ENCODE measurements at places on chromosomes 3 and 15.

- DNase-seq: peak; percentile 88
Observed at GRCh38 chr3:187745201-187746058, at the start of gene BCL6. TSS of gene BCL6 (minus strand) at chr3:187745468. CDS start at chr3:187733693, 11,775 bp downstream.

DNA sequence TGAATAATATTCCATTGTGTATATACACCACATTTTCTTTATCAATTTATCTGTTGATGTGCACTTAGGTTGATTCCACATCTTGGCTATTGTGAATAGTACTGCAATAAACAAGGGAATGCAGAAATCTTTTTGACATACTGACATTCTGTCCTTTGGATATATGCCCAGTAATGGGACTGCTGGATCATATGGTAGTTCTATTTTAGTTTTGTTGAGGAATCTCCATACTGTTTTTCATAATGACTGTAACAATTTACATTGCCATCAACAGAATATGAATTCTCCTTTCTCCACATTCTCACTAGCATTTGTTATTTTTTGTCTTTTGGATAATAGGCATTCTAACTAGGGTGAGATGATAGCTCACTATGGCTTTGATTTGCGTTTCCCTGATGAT is 174.7 kb downstream of the IGSF11 start:
- no peak for DNase-seq

DNA sequence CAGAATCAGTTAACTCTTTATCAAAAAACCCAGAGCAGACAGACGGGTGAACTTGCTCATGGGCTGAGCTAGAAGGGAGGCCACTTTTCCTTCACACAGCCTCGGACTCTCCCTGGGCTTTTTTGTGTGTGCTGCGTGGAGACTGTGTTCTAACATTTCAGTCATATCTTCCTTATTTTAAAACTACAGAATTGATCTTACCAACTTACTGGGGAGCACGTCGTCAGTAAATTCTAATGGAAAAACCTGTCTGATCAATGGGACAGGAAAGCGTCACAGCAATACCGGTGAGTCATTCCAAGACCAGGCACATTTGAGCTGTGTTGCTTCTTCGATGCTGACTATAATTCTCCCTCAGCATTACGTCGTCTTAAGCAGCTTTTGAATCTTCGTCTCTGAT is 145.1 kb downstream of the LPP start:
- no peak for DNase-seq

DNA sequence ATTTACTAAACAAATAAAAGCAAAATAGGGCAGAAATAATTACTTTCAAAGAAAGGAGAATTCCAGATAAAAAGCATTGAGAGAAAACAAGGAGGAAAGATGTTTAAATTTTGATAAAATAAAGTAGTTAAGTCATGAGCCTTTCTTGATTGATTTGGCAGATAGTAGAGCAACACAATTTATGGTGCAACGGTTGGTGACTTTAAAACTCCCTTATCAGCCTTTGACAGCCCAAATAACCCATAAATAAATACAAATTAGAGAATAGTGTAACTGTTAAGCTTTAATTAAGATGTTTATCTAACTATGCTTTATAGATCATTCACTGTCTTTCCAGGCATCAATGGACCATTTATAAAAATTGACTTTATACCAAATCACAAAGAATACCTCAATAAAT is 54.0 kb upstream of the EIF1B start:
- no peak for DNase-seq

- no peak for DNase-seq
Observed at GRCh38 chr15:96344706-96345559, 14.4 kb downstream of the NR2F2 start.

DNA sequence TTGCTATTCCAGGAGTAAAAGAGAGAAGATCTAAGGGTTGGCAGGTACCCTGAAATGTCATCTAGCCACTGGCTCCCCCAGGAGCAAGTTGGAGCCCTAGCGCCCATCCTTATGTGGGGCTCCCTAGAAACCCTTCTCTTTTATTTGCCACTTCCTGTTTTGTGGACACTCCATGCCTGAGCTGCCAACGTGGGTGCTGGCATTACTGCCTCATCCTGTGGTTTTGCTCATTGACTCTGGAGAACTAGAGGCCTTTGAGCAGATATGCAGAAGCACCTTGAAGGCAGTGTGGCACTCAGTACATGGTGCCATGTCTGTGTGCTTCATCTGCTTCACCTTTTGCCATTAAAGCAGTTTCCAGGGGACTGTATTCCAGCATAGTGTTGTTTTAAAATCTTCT is 8.1 kb downstream of the EDEM1 start:
- DNase-seq: no peak

DNA sequence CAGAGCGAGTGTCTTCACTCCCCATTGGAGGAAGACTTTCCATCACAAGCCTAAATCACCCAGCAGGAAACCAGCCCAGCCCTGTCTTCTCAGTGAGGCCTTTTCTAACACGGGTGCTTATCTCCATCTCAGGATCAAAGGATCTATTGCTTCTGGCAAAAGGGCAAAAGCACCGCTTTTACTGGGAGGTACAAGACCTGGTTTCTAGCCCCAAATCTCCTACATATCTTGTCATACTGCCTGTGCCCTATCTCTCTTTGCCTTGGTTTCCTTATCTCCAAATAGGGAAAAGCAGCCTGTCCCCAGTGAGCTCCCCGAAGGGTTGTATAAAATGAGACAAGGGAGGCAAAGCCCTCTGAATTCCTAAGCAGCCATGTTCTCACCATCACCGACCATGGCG is 5.2 kb downstream of the GLB1 start:
- no peak for DNase-seq

DNA sequence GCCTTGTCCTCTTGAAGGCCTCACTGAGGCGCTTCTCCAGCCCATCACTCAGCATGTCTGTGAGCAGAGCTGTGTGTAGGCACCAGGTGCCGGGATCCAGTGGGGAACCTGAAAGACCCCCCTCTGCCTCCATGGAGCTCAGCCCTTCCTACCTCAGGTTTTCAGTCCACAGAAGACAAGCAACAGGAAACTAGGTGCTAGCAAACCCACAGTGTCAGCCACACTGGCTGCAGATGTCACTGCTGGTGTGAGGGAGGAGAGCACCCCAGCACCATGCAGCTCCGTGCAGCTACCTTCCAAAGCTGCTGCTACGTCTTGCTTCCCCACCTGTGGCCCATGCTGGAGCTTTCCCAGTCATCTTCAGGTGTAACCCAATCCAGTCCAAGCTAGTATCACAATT is 17.9 kb downstream of the PSTPIP1 start:
- no peak for DNase-seq

GRCh38 chr15:77632534-77633133 is at the start of gene LINGO1:
TSS of gene LINGO1 (minus strand) at chr15:77632912. CDS start at chr15:77632315, 597 bp downstream.
- no peak for DNase-seq

All from NCI-H1694 (cell line).